Right renal cortex interstitium (tissue), 3 donors: ENCODE measurements at places on chromosomes 6 and 20.

DNA sequence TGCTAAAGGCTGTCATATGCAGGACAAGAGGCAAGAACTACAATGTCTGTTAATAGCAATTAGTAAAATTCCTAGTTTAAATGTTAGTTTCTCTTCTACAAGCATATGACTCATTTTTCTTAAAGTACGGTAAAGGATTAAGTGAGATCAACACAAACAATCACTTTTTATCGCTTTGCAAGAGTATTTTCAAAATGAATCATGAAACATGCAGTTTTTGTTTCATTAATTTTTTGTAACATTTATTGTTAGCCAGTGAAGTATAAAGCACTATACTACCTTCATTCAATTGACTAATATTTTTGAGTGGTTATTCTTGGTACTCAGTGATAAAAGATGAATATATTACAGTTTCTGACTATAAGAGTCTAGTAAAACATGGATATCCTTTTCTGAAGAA is 138.6 kb downstream of the AHI1 start:
- no peak for DNase-seq

- no peak for DNase-seq
Observed at GRCh38 chr6:139364302-139364981, 10.0 kb downstream of the CITED2 start.

DNA sequence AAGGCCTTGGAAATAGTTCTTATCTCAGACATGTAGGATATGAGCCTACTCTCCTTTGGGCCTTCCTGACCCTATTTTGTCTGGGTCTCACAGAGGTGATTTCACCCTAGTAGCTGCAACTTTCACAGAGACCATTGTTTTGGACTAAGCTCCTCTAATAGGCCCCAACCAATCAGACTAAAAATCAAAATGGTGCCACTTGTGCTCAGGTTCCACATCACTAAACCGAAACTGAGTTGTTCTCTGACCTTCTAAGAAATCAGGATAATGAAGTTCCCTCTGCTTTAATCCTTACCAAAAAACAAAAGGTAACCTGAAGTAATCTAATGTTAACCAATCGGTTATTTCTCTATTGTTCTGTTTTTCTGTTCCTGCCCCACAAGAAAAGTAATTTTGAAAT is 143.6 kb downstream of the CD24 start:
- DNase-seq = no peak

DNA sequence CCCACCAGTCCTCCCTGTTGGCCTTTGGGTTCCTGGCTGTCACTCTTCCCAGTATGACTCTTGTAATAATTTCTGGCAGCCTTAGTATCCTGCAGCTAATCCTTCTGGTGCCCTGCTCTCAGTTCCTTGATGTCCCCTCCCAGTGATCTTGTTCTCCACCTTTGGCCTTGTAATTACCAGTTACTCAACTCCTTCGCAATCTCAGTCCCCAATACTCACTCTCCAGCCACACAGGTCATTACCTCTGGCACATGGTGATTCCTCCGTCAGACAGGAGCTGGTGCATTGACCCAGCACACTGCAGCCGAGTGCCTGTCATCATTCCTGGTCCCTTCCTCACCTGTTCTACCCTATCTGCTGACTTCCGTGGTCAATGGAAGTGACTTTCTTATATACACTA is 101.4 kb downstream of the FAM120B start:
- no peak for DNase-seq
